ENCODE measurements at places on chromosomes 11 and 22.

GRCh38 chr11:107307991-107308390, 149.6 kb downstream of the CWF19L2 start:
- DNase-seq: no peak

DNA sequence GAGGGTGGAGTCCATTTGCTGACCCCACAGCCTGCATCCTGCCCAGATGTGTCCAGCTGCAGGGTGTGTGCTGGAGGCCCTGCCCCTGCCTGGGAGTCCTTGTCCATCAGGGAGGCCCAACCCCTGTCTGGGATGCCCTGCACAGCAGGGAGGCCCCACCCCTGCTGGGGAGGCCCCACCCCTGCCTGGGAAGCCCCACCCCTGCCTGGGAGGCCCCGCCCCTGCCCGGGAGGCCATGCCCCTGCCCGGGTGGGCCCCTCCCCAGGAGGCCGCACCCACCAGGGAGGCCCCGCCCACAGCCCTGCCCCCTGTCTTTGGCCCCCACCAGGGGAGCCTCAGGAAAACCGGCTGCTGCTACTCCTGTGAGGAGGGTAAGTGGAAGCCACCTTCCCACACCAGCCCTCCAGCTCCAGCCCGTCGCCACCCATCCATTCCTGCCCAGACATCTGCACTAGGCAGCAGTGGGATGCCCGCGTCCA, 37.2 kb downstream of the MUC5B start:
- DNase-seq: no peak

GRCh38 chr11:32297611-32298011, 137.7 kb downstream of the WT1 start:
- DNase-seq: peak; percentile 31

DNA sequence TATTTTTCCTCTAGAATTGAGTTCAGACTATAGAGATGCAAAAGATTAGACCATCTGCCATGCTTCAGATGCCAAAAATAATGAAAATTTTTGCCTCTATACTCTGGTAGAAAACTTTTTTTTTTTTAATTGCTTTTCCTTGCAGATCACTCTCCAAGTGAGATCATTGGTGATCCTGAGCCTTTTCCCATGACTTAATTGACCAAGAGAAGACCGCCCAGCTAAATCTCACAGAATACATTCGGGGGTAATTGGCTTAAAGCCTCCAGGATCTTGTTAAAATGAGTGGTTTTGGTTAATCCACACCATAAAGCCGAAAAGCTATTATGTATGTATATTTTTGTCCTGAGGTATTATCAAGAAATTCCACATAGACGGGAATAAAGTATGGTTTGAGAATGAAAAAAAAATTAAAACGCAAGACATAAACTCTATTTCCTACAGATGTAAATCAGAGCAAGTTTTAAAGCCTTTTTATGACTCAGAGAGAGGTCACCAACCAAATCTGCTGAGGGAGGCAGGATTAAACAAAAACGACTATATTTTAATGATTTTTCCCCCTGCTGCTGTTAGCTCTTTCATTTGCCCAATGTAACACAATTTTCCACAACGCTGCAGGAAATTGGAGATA, 64.0 kb downstream of the PARVA start:
- no peak for DNase-seq

GRCh38 chr11:121426476-121427399, 25.4 kb upstream of the SORL1 start:
- DNase-seq: no peak

GRCh38 chr11:44917741-44918140, 32.9 kb downstream of the TP53I11 start:
- no peak for DNase-seq

- no peak for DNase-seq
These were observed 24.0 kb downstream of the SWAP70 start for GRCh38 chr11:9687711-9688477.

- no peak for DNase-seq
These were observed 232.7 kb downstream of the TENM4 start for GRCh38 chr11:79208126-79208525.

- no peak for DNase-seq
These were observed 320 bp downstream of the CLTCL1 start for GRCh38 chr22:19291218-19291579.

- no peak for DNase-seq
These were observed 1020.1 kb downstream of the TBC1D22A start for GRCh38 chr22:47782328-47783075.

GRCh38 chr11:9507277-9507580, 46.4 kb downstream of the ZNF143 start:
- no peak for DNase-seq

- no peak for DNase-seq
These were observed 48.8 kb upstream of the PICALM start for GRCh38 chr11:86117712-86118063.

DNA sequence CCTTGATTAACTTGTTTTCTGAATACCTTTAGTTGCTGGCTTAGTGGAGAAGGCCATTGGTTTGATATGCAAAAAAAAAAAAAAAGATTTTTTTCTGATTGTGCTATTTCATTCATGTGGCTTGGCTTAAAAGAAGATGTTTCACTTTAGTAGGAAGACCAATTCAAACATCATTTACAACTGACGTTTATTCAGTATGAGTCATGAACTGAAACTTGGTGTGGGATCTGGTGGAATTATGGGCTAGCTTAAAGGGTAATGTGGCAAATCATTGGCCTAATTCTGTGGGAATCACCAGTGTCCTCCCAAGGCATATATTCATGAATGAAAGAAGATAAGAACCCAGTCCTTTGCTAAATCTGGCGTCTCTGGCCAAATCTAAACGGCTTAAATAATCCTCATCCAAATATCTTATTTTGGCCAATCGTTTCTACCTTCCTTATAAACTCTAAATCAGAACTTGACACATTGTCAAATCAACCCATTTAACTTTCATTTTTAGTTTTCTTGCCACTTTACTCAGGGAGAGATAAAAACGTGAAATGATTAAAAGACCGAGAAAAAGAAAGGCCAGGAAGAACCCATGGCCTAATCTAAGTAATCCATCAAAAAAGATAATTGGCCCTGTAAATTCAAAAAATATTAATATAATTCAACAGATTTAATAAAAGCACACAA, 77.0 kb downstream of the DDIAS start:
- peak; percentile 41 for DNase-seq

GRCh38 chr11:69880826-69881445, 61.7 kb upstream of the FGF3 start:
- no peak for DNase-seq

- no peak for DNase-seq
These were observed 253.7 kb downstream of the AASDHPPT start for GRCh38 chr11:106331176-106331575.

DNA sequence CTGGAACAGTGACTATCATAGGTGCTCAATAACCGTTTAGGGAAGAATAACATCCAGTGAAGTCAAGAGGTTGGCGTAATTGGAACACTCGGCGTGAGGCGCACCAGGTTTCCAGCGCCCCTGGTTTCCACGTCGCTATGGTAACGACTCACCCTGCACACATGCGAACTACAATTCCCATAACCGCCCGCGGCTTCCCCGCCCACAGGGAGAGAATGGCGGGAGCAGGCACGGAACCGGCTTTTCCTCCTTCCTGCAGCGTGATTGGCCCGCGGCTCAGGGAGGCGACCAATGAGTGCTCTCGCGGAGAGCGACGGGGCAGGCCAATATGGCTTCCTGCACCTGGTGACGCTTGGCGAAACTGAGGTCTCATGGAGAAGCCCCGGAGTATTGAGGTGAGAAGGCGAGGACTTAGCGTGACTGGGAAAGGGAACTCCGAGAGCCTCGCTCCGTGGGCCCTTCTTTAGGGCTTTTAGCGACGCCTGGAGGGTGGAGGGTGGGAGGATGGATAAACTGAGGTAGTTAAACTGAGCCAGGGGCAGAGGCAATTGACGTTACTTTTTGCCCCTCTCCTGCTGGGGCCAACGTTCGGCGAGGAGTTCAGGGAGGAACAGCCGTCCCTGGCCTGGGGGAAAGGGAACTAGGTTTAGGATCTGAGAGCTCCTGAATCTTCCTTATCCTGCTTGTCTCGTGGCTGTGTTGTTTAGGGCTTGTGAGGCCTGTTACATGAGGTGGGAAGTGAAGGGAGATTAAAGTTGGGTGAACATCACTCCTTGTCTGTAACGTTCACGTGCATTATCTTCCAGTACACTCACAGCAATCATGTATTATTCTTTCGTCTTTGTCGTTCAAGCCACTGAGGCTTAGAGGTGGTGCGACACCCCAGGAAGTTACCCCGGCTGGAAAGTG, at the start of gene L3MBTL2:
TSS of gene L3MBTL2 (plus strand) at position 321 of the 909 bp plus-strand sequence. CDS start at position 372, 51 bp downstream.
- peak; percentile 96 for DNase-seq

- no peak for DNase-seq
These were observed 76.0 kb upstream of the KCNQ1OT1 start for GRCh38 chr11:2775626-2776350.

DNA sequence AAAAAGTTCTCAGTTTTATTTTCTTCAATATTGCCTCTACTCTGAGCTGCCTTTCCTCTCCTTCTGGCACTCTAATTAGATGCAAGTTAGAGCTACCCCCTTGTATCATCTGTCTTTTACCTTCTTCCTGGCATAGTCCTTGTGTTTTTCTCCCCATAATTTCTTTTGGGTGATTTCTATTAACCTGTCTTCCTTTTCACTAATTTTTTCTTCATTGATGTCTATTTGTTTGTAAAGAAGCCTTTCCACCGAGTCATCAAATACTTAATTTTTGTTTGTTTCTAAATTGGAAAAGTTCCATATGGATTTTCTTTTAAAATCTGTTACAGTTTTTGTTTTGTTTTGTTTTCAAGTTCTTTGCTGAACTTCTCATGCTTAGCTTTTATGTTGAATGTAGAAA, 558.1 kb downstream of the TBC1D22A start:
- no peak for DNase-seq

- DNase-seq: no peak
These were observed 1408.8 kb downstream of the BRD1 start for GRCh38 chr22:48418831-48419230.

DNA sequence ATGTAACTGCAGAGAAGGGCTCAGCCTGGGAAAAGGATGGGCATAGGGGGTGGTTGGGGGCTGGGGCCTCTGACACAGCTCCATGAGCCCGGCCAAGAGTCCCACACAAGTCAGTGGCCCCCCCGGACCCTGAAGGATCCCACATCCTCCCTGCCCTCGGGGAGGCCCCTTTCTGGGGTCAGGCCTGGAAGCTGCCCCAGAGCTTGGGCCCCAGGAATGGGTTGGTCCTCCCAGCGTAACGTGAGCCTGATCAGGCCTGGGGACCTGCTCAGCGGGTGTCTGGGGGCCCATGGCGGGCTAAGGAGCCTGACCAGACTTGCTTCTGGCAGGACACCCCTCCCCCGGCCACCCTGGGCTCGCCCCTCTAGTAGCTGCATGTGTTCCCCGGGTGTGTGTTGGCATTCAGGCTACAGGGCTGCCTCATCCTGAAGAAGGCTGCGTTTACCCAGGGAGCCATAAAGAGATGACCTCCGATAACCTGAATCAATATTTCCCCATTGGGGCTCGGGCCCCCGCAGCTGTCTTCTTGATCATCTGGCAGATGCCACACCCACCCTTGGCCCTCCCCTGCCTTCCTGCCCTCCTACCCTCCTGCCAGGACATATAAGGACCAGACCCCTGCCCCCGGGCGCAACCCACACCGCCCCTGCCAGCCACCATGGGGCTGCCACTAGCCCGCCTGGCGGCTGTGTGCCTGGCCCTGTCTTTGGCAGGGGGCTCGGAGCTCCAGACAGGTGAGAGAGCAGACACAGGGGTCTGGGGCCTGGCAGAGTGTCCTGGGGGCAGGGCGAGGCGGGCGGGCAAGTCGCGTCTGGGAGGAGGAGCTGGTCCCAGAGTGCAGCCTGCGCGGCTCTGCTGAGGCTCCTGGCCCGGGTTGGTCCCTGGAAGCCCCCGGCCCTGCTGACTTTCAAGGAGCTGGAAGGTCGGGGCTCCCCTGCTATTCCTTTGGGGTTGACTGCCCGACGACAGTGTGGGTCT, at the start of gene MUC2:
TSS of gene MUC2 (plus strand) at position 631 of the 978 bp plus-strand sequence.
- no peak for DNase-seq

DNA sequence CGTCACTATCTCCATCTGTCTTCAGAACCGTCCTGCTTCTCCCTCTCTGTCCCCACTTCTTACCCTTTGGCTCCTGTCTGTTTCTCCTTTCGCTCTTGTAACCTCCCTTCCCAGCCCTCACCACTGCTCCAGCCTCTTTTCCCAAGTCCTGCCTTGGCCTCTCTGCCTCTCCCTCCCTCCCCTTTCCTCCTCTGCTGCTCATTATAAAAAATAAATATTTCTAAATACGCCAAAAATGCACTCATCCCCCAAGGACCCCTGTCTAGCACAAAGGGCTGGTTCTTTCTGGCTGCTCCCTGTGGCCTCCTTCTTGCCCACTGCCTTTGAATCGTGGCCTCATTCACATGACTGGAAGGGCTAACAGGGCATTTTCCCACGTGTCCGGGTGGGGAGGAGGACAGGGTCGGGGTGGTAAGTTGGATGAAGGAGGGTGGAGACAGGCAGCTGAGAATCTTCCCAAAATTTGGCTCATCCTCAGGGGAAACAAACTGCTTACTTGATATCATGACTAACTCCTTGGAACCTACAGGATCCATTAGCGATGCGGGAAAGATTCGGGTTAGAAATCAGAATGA, 26.4 kb upstream of the OAF start:
- no peak for DNase-seq

DNA sequence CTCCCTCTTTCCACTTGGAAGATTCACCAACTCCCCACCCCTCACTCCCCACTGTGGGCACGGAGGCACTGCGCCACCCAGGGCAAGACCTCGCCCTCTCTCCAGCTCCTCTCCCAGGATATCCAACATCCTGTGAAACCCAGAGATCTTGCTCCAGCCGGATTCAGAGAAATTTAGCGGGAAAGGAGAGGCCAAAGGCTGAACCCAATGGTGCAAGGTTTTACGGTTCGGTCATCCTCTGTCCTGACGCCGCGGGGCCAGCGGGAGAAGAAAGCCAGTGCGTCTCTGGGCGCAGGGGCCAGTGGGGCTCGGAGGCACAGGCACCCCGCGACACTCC, 397 bp upstream of the CD44 start:
- DNase-seq: no peak

DNA sequence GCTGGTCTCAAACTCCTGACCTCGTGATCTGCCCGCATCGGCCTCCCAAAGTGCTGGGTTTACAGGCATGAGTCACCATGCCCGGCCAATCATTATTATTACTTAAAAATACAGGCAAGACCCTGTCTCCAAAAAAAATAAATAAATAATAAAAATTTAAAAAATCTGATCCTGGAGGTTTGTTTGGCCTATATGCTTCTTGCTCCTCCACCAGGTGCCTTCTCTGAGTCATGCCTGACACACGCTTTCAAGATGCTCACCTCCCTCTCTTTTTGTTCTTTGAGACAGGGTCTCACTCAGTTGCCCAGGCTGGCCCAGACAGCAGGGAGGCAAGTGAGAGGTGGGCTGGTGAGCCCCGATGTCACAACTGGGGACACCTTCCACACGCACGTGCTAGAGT, 13.5 kb downstream of the ZC3H7B start:
- DNase-seq: no peak

DNA sequence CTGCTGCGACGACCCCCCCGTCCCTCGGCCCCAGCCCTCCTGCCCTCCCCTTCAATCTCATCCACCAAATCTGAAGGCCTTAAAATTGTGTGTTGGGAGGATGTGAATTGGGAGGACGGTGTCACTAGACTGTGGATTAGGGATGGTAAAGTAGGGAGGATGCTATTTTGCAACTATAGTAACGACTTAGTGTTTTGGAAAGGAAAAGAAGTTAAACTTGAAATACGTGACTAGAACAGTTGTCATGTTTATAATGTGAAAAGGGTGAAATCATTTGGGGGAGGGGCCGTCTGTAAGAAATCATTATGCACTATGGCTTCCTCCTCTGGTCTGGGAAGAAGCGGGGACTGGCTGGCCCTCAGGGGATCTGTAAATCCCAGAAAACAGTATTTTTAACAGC, 43.4 kb upstream of the NNMT start:
- no peak for DNase-seq

- DNase-seq: peak; percentile 72
These were observed 3.0 kb downstream of the C11orf68 start for GRCh38 chr11:65915821-65916251.

- no peak for DNase-seq
These were observed 18.4 kb upstream of the RAPSN start for GRCh38 chr11:47467357-47467756.

All from MV-4-11 (cell line).